ENCODE measurements at places on chromosomes 12 and 14.

DNA sequence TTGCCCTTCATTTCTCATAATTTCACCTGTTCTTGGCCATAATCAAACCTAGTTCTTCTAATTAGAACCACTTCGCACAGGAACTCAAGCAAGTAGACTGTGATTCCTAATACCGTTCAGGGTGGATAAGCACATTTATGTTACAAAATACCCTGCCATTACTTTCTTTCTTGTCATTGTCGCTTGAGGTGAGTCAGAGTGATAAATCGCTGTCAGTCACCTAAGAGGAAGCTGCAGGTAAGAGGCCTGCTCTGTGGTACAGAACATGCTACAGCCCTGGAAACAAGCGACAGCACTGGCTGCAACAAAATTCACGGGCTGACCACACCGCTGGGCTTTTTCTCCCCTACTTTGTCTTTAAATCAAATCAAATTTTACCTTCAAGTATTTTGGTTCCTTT, 218.2 kb downstream of the ANO6 start:
- no peak for DNase-seq

DNA sequence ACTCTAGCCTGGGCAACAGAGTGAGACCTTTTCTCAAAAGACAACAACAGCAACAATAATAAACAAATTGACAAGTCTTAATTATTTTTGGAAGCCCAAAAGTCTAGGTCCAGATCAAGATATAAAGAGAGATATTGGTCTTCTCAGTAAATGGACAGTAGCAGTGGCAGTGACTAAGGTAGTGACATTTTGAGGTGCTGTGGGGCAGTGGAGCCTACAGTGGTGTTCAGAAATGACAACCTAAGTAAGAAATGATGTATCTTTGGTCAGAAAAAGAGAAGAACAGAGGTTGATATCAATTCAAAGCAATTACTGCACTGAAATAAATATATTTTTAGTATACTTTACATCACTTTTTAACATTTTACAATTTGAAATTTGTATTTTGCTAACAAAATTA, 20.7 kb downstream of the METTL25 start:
- DNase-seq = no peak

DNA sequence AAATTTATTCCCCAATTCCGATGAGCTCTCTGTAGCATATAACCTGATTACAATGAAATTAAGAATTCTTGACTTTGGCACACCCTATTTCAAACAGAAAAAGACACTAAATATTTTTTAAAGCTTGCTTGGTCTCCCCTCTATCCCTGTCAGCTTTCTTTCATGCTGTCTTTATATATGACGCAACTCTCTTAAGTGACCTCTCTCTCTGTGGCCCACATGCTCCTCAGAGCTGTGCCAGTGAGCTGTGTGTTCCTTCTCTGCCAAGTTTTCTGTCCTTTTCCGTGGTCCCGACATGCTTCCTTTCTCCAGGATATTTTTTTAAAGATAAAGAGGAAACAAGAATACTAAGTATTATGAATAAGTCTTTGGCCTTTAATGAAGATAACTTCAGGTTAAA, 484.0 kb downstream of the ETNK1 start:
- DNase-seq = no peak

DNA sequence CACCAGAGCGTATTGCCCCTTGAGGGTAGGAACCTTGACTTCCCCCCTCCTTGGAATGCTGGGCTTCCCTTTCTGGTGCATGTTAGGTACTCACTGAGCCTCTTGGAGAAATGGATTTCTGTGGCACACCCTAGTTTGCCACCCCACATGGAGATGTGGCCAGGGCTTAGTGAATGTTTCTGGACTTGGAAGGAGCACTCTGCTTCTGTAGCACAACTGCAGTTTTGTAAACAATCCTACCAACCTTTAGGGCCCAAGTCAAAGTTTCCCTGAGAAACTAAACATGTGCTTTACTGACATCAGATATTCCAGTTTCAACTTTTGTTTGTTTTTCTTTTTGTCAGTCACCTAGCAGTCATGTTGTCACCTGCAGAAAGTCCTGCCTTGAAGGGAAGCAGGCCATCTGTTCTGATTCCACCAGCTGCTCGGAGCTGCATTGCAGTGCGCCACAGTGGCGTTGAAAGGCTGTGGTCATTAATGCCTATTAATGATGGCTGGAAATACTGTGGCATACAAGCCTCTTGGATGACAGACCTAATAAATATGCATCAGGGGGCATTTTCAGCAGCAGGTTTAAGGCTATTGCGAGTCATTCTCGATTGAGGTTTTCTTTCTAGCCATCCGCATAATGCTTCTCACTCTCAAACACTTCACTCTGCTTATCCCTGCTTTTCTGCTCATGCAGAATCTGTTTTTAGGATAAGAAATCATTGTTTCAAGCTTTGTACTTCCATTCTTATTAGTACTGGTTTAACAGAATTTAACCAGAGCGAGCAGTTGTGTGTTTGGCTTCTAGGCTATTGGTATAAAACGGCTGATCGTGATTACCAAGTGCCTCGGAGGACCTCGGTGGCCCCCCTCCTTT, 7.8 kb downstream of the PELI2 start:
- DNase-seq = no peak

- DNase-seq = no peak
Observed at GRCh38 chr14:91674911-91675310, 57.0 kb downstream of the CATSPERB start.

DNA sequence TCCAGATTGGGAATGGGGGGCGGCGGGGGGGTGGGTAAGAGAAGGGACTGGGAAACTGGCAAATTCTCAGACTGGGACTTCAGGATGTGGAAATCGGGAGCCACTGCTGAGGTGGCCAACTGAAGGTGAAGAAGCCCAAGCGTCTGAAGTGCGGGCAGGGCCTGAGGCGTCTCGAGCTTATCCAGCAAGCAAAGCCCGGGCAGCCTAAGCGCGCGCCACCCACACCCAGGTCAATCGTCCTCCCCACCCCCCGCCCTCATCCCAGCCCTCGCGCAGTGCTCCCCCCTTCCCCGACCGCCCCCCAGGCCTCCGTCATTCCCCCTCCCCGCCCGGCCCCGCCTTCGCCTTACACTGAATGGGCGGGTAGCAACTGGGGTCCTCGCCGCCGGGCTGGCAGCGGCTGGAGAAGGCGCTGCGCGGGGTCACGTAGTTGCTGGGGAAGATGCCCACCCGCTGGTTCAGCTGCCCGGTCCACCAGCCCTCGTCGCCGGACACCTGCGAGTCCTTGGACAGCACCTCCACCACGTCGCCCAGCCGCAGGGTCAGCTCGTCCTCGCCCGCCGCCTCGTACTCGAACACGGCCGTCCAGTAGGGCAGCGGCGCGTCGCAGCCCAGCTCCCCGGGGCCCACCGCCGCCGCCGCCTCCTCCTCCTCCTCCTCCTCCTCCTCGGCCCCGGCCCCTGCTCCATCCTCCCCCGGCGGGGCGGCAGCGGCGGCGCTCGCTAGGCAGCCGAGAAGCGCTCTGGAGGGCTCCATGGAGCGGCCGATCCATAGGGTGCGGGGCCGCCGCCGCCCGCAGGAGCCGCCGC, 693 bp downstream of the MAP3K9 start:
- peak; percentile 36 for DNase-seq

GRCh38 chr12:91383099-91383498, 200.5 kb upstream of the DCN start:
- DNase-seq = no peak

DNA sequence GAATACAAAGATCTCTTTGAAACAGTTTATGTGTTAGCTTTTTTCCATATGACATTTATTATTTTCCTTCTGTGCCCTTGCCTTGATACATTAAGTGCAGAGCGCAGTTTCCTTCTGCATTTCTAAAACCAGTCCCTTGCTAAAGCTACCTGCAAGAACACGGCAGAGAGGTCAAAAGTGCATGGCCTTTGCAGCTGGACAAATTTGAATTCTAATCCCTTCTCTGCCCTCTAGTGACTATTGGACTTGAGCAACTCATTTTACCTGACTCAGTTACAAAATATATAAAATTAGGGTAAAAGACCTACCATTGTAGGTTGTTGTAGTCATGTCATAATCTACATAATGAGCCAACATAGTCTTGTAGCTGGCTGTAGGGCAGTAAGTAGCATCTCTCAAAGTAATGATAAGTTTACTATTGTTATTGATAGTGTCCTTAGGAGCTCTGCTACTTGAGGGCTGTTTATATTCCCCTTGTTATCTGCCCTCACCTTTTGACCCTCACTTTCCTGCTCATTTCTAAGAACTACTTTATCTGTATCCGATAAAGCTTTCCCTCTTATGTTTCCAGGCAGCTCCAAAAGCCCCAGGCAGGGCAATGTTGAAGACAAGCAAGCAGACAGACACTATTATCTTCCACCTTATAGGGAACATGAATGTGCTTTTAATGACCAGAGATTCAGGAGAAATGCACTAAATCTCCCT, 120.0 kb upstream of the PDZRN4 start:
- DNase-seq = no peak

DNA sequence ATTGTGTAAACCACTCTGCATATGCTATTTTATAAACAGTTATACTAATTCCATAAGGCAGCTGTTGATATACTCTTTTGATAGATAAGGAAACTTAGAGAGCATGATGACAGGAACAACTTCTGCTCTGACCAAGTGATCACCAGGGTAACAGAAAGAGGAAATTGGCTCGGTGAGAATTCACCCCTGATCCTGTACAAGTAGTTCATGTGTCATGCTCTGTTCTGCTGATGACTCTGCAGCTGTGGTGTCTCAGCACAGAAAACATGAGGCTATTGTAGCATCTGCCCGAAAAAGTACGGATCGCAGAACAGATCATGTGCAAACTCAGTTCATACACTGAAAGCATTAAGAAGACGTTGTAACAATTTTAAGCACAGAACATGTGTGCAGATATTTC, 345.0 kb downstream of the LRIG3 start:
- DNase-seq = no peak

DNA sequence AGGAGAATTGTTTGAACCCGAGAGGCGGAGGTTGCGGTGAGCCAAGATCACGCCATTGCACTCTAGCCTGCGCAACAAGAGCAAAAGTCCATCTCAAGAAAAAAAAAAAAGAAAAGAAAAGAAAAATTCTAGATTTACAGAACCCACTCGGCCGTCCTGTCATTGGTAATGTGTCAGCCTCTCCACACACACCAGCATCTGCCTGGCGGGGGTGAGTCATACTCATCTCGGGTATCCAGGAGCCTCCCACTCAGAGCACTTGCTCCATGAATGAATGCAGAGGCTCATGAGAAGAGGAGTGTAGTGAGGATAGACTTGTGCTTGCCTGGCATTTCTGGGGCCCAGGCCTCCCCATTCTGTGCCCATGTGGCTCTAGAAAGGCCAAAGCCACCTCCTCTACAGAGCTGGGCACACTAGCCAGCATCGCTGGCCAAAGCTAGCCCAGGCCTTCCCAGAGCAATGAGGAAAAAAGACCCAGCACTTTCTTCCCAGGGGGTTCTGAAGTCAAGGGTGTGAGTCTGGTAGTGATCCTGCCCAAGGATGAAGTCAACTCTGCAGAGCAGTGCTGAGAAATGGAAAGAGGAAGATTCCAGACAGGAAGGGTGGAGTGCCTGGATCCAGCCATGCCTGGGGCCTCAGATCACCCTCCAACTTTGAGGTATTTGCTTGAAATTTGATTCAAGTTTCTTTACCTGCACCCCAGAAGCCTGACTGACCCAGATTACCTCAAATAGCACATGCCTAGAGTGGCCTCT, 31.2 kb upstream of the KLC1 start:
- no peak for DNase-seq

- no peak for DNase-seq
Observed at GRCh38 chr14:33796356-33796755, 154.5 kb downstream of the EGLN3 start.

GRCh38 chr12:12951504-12951903, 466 bp downstream of the GPRC5D start:
- no peak for DNase-seq

DNA sequence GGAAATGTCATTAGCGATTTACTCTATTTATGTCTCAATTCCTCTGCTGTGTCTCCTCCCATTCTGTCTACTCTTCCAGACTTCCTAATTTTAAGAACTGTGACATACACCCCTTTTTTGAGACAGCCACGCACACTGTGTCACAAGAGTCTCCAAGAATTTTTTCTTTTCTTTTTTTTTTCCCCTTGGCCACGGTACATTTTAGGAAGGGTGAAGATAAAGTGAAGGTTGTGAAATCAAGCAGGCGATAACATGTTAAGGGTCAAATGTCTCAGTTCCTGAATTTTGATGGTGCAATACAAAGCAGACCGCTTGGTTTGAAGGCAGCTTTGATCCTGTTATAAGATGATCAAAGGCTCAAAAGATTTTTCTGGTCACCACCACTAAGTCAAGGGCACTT, 4.3 kb downstream of the OLR1 start:
- no peak for DNase-seq

DNA sequence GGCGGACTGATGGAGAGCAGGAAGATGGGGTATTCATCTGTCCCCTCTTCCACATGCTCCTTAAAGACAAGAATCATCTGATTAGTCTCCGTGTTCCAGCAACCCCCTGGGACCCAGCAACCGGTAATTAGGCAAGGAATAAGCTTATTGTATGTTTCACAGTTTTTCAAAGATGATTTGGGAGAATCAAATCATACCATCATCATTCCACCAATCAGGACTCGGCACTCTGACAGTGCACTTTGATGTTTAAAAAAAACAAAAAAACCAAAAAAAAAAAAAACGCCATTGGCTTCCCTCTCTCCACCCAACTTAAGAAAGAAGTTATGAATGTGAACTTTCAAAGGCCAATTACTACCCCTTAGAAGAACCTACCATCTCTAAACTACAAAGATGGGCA, 1.3 kb upstream of the DYNC1H1 start:
- DNase-seq = no peak

DNA sequence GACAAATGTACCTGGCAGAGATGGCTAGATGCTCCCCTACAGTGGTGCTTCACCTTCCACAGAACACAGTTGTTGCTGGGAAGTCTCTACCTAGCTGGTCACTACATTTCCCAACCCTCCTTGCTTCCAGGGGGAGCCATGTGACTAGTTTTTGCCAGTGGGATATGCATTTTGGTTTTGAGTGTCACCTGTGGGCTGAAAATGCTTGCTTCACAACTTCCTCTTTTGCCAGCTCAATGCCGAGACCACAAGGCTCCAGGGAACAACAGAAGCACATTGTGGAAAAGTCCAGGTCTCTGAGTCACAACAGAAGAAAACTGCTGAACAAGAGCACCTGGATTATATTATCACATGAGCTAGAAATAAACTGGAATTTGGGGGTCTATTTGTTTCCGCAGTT, 48.5 kb upstream of the ARHGAP5 start:
- DNase-seq = no peak
